HS-5 (cell line): ENCODE measurements at places on chromosomes 3 and 15.

GRCh38 chr15:39433376-39433775 is 147.5 kb upstream of the THBS1 start:
- DNase-seq = no peak

DNA sequence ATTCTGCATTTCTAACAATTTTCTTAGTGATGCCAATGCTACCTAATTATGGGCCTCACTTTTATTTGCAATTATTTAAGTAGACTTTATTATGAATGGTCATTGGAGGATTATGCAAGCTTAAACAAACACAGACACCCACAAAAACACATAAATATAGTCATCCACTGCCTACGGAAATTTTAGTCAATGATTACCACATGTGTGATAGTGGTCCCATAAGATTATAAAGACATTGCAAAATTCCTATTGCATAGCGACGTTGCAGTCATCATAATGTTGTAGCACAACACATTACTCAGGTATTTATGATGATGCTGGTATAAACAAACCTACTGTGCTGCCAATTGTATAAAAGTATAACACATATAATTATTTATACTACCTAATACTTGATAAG is 247.8 kb upstream of the ALCAM start:
- DNase-seq = peak; percentile 41

DNA sequence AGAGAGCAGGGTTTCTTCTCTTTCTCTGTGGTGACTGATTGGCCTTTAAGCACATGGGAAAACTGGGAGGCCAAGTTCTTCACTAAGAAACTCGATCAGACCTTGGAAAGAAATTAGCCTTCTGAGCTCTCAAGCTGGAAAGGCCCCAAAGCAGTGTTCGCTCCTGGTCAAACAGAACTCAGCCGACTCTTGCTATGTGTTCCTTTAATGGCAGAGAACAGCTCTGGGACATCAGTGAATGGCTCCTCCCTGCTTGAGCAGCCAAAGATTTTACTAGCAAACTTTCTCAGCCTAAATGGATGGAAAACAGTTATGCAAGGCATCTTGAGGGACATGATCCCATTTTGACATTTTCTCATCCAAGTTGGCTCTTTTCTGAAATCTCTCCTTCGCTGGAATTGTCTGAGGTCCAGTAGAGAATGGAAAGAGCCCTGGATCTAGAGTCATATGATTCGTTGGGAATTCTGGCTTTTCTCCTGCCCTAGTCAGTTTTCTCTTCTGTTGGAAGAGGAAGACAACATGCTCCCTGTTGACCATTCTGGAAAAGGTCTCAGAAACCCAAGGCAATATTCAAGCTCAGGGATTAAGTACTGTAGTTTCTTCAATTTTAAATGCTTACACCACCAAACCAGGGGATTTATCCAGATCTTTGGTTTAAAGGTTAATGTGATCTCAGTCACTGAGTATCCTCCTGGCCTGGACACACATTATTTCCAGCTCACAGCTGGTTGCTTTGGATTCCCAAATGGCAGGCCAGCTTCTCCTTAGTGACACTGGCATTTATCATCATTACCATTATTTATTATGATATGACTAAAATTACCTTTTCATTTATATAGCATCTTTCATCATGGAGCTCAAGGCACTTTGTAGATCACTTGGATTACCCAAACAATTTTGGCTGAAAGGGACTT is 319.6 kb downstream of the AGBL1 start:
- no peak for DNase-seq

DNA sequence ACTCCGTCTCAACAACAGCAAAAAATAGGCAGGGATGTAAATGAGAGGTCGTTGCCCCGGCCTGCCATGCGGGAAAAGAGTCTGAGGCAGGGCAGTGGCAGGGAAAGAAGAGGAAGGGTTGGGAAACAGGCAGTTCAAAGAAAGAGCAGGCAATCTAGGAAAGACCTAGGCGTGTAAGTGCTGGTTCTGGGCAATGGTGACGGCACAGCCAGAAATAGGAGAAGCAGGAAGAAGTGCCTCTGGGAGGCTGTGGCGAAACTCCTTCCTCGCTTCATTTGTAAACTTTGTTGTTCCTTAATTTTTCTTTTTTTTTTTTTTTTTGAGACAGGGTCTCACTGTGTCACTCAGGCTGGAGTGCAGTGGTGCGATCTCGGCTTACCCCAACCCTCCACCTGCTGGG is 4.3 kb downstream of the SLC51A start:
- DNase-seq = no peak

DNA sequence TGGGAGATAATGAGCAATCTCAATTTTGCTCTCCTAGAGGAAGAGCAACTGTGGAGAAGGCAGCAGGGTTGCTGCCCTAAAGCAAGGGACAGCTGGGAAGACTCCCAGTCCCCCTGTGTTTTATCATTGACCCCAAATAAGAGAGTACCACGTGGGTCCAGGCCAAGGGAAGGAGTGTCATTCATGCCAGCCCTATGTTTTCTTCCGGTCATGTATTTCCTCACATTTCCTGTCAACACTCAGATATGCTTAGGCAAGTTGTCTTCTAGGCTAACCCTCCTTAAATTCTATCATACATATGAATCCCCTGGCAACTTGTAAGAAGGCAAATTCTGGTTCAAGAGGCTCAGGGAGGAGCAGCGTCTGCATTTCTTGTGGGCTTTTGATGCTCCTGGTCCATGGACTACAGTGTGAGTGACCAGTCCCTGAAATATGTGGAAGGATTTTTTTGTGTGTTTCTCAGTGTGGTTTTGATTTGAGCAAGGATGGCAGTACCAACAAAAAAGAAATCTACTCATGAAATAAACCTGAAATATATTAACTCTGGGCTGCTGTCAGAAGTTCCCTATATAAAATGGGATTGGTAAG is 31.9 kb upstream of the RPP14 start:
- DNase-seq = no peak

GRCh38 chr3:100665230-100665629 is 44.1 kb upstream of the TFG start:
- no peak for DNase-seq
